ENCODE measurements at places on chromosomes 11 and 22.

DNA sequence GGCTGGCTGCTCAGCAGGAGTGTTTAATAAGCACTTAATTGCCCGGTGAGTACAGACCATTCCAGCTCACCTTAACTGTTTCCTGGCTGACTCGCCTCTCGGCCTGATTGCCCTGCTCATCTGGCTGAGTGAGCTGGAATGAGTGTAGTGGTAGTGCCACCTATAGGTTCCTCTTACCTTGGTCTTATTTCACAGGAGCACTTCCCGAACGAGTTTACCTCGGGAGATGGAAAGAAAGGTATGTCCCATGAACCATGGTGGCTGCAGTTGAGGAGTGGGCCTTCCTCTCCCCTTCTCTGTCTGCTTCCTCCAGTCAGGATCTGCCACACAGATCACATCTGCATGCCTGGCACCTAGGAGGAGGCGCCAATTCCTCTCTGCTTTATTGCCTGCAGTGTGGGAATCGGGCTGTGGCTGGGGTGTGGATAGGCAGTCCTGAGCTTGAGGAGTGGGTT is 26.7 kb downstream of the UPB1 start:
- peak; percentile 37 for DNase-seq

DNA sequence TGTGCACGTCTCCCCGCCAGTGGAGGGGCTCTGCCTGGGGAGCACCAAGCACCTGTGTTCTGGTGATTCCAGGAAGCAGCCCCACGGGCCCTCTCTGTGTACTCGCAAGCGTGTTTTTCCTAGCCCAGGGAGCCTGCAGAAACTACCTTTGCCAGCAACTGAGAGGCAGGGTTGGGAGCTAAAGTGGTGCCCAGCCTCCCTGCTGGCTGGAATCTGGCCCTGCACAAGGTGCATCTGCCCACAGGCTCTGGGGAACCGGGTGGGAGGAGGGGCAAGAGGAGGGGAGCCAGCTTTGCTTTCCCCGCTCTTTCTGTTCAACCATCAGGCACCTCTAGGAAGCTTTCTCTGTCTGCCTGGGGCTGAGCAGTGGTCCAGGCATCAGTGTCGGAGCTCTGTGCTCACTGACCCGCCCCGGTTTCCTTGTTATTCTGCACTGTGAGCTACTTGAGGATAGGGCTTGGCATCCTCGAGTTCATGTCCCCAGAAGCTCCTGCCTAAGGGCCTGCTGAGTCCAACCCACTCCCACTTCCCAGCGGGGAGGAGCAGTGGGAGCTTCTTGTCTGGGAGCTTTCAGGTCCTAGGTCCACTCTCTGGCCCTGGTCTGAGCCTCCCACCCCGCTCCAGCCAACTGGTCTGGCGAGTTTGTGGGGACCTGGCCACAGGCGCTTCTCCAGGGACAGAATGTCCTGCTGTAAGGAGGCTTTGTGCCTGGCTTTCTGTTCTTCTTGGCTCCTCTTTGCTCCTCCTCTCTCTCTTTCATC is 14.9 kb downstream of the DAGLA start:
- DNase-seq = no peak

DNA sequence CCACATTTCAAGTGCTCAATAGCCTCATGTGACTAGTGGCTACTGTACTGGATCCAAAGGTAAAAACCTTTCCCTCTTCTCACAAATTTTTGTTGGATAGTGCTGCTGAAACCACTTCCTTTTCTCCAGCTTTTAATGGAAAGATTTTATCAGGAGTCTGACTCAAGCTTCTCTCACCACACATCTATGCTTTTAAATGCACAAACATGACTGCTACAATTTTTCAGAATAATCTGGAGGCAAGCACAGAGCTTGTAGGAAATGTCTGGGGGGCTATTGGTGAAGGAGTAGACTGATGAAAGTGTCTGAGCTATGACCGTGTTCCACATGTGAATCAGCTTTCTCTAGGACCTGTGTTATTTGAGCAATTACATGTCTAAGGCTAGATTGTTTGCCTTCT is 101.1 kb upstream of the FAT3 start:
- no peak for DNase-seq

GRCh38 chr11:85941380-85941973 is 86.3 kb downstream of the CCDC83 start:
- no peak for DNase-seq

GRCh38 chr22:49433717-49434611 is 393.7 kb downstream of the BRD1 start:
- DNase-seq = no peak

GRCh38 chr22:44088976-44089570 is 65.0 kb downstream of the PARVB start:
- DNase-seq = no peak

DNA sequence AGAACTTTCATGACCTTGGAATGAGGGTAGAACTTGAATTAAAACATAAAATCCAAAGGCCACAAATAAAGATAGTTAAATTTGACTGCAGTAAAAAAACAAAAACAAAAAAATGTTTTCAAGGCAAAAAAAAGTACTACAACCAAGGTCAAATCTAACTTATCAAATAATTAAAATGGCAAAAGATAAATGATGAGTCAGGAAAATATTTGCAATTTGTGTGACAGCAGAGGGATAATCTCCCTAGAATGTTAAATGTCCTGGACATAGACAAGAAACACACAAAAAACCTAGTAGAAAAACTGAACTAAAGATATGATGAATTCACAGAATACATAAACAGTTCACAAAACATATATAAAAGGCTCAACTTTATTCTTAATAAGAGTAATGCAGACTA is 110.2 kb upstream of the TEAD1 start:
- DNase-seq = no peak

- DNase-seq = no peak
Observed at GRCh38 chr11:83122766-83123165, 34.2 kb upstream of the PCF11 start.

DNA sequence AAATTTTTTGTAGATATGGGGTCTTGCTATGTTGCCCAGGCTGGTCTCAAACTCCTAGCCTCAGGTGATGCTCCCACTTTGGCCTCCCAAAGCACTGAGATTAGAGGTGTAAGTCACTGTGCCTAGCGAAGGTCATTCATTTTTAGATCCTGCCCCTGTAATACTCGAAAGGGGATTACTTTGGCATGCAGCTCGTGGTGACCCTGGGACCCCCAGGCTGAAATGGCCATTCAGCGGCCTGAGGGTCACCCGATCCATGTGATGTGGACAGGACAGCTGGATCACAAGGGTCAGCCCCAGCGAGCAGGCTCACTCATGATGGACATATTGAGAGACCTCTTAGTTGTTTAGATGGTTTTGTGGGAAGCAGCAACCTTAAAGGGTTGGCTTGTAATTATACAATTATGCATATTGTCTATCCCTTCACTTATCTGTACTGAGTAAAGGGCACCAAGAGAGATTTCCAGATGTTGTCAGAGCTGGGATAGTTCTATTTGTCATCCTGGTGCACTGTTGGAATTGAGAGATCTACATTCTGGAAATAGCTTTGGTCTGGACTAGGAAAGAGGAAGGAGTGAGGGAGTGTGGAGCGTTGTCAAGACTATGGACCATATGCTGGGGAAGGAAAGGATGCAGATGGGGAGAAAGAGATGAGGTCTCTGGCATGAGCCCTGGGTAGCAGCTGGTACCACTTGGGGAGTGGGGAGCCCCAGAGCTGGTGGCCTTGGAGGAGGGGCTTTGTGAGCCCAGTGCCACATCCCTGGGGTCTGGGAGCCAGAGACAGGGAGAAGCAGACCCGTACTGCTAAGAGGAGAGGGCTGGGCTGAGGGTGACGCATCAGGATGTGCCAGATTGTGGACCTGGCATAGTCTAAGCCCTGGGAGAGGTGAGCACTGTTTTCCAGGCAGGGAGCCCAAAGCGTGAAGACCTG is 15.5 kb downstream of the RHBDD3 start:
- no peak for DNase-seq

- DNase-seq = no peak
Observed at GRCh38 chr11:92552942-92553341, 328.3 kb downstream of the FAT3 start.

DNA sequence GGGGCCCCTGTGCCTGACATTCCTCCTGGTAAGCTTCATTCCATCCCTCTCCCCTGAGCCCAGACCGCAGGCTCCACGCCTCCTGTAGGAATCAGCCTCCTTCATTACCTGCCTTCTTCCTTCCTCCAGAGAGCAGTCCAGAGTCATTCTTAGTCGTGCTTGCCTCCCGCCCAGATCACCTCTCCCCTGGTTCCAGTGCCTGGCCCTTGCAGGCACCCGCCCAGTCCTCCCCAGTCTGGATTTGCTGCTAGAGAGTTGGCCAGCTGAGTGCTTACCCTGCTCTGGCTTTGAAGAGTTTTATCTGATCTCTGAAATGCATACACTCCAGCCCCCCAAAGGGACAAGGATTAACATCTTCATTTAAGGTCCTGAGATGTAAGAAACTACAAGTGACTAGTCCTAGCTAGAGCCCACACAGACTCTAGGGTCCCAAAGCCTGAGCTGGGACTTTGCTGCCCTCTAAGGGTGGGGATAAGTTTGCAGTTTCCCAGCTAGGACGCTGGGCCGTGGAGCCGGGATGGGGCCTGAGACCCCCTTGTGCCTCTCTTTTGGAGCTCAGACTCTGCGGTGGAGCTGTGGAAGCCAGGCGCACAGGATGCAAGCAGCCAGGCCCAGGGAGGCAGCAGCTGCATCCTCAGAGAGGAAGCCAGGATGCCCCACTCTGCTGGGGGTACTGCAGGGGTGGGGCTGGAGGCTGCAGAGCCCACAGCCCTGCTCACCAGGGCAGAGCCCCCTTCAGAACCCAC is 1.6 kb downstream of the NR1H3 start:
- DNase-seq = peak; percentile 75

DNA sequence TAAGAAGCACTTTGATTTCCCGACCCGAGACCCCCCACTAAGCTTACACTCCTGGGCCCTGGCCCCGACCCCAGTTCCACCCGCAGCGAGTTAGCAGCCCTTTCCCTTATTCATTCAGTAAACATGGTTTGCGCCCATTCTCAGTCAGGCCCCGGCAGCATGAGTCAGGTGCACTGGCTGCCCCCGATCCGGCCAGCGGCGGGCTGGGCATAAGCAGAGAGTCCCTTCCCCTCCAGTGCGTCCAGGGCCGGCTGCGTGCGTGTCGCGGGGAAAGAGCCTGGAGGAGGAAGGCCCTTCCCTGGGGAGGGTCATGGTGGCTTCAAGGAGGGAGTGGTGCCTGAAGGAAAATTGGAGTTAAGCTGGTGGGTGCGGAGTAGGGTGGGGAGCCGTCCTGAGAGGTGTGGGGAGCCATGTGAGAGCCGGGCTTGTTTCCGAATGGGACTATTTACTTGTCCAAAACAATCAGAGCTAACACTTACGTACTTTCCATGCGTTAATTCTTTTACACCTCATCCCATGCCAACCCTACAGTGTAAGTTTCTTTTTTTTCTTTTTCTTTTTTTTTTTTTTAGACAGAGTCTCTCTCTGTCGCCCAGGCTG is 657 bp downstream of the IGHMBP2 start:
- peak; percentile 35 for DNase-seq

DNA sequence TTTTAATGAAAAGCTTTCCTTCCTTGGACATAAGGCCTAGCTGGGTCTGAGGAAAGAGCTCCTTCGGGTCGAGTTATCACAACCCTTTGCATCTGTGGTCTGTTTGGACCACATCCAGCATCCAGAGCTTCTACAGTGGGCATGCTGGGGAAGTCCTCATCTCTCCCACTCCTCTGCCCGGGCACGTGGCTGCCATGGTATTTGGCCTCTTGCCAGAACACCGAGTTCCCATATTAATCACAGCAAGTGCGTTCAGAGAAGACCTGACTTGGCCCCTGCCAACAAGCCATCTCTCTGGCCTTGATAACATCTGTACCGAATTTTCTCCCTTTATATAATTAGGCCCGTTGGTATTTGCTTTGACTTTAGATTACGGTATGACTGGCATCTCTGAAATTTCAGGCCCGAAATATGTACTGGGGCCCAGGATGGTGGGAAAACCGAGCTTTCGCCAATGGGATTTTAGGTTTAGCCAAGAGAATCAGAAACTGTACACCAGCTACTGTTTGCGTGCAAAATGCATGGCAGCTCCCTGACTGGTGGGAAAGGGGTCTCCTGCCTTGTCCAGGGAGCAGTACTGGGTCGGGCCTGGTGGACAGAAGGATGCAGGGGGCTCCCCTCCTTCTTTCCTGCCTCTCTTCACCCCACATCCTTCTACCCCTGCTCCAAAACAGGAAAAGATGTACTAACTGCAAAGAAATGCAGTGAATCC is 90.0 kb downstream of the MICAL2 start:
- no peak for DNase-seq

DNA sequence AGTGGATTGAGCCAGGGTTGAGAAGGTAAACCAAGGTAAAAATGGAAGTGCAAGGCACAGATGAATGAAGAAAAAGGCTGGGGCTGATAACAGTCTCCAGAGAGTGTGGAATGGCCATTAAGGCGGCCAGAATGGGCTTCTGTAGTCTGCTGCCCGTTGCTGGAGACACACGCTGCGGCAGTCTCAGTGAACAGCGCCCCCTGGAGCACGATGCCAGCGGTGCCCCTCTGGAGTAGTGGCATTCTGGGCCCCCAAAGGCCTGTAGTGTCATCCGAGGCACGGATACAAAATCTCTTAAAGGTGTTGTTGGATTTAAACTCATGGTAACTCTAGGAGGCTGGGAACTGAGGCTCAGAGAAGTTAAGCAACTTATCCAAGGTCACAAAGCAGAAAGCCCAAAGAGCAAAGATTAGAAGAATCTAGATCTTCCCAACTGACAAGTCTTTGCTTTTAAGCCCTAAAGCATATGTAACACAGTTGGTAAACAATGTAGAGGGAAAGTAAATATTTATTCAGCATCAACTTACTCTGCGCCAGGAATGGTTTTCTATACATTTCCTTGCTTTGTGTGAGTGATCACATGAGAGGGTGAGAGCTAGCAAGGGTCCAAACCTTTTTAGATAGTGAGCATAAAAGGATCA is 18.2 kb downstream of the KCNJ1 start:
- DNase-seq = peak; percentile 71

GRCh38 chr11:83162377-83162776 is 5.4 kb downstream of the PCF11 start:
- no peak for DNase-seq

DNA sequence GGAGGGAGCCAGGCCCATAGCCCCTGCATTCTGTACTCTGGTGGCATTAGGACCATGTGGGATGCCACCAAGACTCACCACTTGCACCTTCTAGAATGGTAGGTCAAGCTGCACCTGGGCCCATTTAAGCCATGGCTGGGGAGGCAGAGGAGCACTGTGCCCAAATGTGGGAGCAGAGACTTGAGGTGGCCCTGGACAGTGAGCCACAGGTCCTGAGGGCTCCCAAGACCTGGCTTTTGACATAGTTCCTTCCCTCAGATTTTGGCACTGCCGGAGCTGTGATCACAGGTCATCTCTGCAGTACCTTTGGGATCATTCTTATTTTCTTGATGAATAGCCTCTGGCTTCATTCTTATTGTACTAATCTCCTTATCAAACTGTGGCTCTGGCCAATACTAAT is 43.2 kb downstream of the ST3GAL4 start:
- no peak for DNase-seq
